ENCODE measurements at places on chromosomes 4 and X.

GRCh38 chrX:12975670-12975965, 708 bp downstream of the TMSB4X start:
- no peak for DNase-seq

DNA sequence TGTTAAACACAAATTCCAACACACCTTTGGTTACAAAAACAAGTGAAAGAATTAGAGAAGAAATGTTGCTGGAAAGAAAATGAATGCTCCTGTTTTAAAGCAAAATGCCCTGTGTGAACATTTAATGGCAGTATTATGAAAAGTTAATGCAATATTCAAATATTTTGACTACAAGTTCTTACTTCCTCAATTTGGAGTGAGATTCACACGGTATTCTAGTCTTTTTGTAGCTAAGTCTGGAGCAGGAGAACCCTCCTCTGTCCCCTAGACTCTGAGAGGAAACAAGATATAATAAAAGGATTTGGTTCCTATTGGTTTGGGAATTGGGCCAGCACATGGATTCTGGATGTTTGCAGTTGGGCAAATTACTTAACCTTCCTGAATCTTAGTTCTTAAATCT, 12.7 kb downstream of the MAD2L1 start:
- no peak for DNase-seq

DNA sequence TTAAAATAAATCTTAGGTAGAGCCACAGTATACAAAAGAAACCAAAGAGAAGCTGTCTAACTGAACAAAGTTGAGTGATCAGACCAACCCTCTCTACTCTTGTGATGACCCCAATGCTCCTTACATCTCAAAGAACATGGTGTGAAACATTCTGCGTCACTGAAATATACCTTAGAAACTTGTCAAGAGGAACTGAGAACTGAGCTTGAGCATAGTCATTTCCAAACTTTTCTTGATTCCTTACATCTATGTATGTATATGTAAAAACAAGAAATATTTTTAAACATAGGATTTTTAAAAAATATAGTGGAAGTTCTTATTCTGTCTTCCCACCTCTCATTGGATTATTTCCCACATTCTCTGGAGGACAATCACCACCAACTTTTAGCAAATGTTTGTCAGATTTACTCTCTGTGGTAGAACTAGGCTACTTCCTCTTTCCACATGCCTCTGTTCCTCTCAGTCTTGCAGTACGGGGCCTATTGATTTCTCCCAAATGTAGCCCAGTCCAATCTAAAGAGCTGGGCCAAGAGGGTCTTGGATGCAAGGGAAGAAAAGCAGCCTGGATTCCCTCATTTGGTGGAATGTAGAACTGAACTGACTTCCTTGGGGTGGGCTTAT, 98.2 kb upstream of the HHIP start:
- DNase-seq = no peak

GRCh38 chr4:3853388-3854035, 87.3 kb downstream of the ADRA2C start:
- DNase-seq = no peak

GRCh38 chr4:74658116-74658515, 136.2 kb downstream of the BTC start:
- no peak for DNase-seq

DNA sequence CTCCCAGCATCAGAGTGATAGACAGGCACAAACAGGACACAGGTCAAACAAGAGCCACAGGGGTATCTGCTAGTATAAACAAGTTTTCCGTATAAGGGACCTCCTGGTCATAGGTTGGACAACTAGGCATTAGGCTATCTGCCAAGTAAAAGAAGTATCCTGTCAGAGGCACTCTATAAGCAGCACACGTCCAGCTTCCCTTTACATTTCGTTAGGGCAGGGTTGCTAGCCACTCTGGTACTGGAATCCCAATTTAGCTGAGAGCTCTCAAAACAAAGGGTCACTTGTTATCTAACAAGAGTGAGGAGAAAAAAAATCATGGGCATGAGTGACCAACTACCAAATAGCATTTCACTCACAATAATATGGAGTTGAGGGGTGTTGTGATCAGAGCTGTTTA, 780.7 kb upstream of the DIAPH2 start:
- DNase-seq = no peak

DNA sequence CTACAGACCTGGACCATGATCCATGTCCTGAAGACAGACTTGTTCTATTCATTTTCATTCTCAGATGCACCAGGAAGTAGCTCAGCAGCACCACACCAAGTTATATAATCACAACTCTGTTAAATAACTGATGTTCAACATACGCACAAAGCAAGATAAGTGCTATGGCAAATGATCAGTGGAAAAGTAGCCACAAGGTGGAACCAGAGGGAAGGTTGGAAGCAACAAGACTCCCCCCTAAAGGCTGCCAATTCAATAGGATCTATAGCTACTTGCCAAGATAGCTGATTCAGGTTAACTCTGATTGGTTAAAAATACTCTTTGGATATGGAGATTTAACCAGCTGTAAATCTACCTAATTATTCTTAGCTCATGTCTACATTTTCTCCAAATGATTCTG, 23.7 kb upstream of the FAM47B start:
- DNase-seq = no peak

- DNase-seq = no peak
Observed at GRCh38 chr4:152308951-152309350, 226.9 kb downstream of the FBXW7 start.

DNA sequence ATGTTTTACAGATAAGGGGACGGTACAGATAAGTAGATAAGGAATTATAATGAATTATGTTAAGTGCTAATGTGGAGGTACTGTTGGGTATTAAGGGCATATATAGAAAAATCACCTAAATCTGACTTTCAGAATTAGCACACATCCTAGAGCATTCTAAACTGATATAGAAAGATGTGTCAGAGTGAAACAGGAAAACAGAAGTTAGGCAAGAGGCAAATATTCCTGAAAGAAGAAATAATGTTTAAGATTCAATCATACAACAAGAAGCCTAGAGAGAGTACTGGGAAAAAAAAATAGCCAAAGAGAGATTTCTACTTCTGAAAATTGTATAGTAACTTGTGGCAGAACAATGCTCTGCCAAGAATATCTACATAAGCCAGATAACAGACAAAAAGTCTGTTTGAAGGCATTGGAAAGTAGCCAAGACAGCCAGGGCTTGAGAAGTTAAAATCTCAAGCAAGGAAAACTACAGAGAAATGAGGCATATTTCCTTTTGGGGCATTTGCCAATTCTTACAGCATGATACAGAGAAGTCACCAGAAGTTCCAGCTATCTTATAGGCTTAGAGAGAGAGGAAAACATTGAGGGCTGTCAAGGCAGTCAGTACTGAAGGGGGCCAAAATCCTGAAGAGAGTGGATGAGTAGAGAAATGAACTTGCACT, 646.0 kb downstream of the RPA4 start:
- no peak for DNase-seq

- DNase-seq = peak; percentile 2
Observed at GRCh38 chrX:130916636-130917422, 13.8 kb upstream of the ENOX2 start.

GRCh38 chrX:153438532-153438931, 7.3 kb downstream of the TREX2 start:
- DNase-seq = no peak

GRCh38 chr4:155609455-155610059, 57.1 kb upstream of the GUCY1A1 start:
- DNase-seq = no peak

DNA sequence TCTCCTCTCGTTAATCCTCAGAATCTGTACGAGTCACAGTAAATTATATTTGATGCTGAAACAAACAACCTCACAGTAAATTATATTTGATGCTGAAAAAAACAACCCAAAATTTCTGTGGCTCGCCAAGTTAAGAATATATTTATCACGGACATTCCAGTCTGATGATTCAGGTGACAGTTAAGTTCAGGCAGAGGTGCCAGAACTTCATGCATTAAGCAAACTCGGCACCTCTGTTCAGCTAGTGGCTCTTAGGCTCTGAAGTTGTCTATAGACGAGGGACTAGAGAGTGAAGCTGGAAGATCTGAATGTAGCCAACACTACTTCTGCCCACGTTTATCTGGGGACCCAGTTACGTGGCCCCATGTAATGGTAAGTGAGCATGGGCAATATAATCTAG, 132.2 kb upstream of the AGA start:
- DNase-seq = no peak

GRCh38 chrX:21939906-21940305, 603 bp upstream of the SMS start:
- no peak for DNase-seq

- no peak for DNase-seq
Observed at GRCh38 chr4:6802025-6802424, 19.5 kb downstream of the KIAA0232 start.

DNA sequence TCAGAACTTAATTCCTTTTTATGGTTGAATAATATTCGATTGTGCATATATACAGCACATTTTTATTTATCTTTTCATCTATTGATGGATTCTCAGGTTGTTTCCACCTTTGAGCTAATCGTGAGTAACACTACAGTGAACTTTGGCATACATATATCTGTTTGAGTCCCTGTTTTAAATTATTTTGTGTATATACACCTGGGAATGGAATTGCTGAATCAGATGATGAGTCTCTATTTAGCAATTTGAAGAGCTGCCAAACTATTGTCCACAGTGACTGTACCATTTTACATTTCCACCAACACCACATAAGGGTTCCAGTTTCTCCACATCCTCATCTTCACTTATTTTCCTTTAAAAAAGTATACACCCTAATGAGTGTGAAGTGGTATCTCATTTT, 166.2 kb upstream of the FGF13 start:
- DNase-seq = no peak

GRCh38 chr4:78313754-78314120, 237.8 kb upstream of the ANXA3 start:
- DNase-seq = no peak

DNA sequence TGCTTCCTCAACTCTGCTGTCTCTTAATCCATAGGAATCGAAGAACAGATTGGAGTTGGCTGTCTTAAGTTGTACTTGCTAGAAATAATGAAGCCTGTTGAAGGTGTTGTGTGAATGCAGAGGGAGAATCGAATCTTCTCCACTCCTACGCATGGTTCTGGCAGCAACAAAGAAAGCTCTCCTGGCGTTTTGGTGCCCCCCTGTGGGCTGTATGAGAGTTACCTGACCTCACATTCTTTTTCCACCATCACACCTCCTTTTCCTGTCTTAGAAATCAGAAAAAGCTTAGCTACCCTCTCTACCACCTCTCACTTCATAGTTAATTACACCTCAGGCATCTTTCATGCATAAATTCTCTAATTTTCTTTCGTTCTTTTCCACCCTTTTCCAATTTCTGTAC, 16.3 kb downstream of the KLF8 start:
- DNase-seq = peak; percentile 46

Data from stimulated activated CD4-positive, alpha-beta T cell treated with anti-CD3 and anti-CD28 coated beads, Interleukin-2, amount 100 ng/mL, for 4 hours (primary cell).